ENCODE measurements at places on chromosomes 7 and 10. TPM values are rescaled to one million over a fixed set of nuclear protein-coding genes. Genes with fewer than 3 reads are reported as not detected.

The MET gene
- total RNA-seq: 102 TPM

The FIGNL1 gene
- total RNA-seq: 17.8 TPM

The NKX2-3 gene
- not detected for total RNA-seq

The STEAP4 gene
- not detected for total RNA-seq

The UPK3B gene
- 10.2 TPM for total RNA-seq

The SPDYE2 gene
- not detected for total RNA-seq

The CHAT gene
- total RNA-seq: not detected

The EPDR1 gene
- 89.0 TPM for total RNA-seq

The CCDC3 gene
- 1.2 TPM for total RNA-seq

The VWDE gene
- 0.63 TPM for total RNA-seq

The TUBAL3 gene
- 0.57 TPM for total RNA-seq

The JAKMIP3 gene
- total RNA-seq: 1.5 TPM

The STEAP1 gene
- 16.0 TPM for total RNA-seq

The PNLIPRP2 gene
- not detected for total RNA-seq

The SH2B2 gene
- 2.6 TPM for total RNA-seq

Measured in A549 treated with CORT108297 at 1 μM for 4 hours (cell line).